ENCODE measurements at places on chromosomes 7 and 10.

GRCh38 chr10:48289501-48290238 is 15.2 kb upstream of the FRMPD2 start:
- DNase-seq, result no peak

GRCh38 chr10:10490581-10490980 is 527.1 kb upstream of the CELF2 start:
- DNase-seq, result no peak

GRCh38 chr10:129761981-129762956 is 201.8 kb downstream of the EBF3 start:
- no peak for DNase-seq

- DNase-seq, result no peak
These were observed 694.8 kb downstream of the KCNMA1 start for GRCh38 chr10:76942628-76943416.

DNA sequence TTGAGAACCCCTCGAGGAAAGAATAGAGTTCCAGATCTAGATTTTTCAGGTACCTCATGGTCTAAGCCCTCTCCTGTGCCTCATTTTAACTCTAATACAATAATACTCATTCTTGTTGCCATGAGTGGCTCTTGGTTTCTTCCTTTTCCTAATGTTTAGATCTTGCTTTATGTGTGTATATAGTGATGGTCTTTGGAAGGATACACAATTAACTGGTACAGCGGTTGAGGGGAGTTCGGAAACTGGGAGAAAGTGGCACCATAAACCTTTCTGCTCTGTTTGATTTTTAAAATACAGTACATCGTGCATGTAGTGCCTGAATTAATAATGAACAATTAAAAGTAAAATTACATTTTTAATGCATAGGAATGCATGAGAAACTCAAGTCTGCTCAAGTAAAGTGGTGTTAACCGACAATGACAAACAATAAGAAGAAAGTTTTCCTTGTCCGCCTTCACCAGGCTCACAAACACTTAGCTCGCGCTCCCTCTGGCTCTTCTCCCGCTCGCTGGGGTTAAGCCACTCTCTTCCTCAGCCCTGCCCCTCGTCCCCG is 386 bp upstream of the EIF4EBP2 start:
- no peak for DNase-seq

DNA sequence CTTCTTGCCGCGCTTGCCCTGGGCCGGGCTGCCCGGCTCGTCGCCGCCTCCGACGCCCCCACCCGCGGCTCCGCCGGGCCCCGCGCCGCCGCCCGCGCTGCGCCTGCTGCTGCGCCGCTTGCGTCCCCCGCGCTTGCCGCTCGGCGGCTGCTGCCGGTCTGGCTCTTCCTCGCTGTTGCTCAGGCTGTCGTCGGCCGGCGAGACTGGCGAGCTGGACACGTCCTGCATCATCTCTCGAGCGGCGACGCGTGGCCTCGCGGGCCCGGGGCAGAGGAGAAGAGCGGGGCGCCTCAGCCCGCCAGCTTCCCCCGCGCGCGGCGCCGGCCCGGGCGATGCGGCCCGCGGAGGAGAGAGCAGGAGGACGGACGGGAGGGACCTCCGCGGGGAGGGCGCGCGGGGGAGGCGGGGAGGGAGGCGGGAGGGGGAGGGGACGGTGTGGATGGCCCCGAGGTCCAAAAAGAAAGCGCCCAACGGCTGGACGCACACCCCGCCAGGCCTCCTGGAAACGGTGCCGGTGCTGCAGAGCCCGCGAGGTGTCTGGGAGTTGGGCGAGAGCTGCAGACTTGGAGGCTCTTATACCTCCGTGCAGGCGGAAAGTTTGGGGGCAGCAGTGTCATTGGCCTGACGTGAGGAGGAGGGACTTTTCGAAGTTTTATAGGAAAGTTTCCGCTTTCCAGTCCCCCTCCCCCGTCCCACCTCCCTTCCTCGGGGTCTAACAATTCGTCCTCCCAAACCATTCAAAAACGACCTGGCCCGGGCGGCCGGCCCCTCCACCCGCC is at the start of gene TWIST1:
TSS of gene TWIST1 (minus strand) at position 546 of the 779 bp plus-strand sequence. CDS start at position 231, 315 bp downstream.
- no peak for DNase-seq

GRCh38 chr10:26579256-26580063 is 118.0 kb upstream of the PDSS1 start:
- DNase-seq, result no peak

DNA sequence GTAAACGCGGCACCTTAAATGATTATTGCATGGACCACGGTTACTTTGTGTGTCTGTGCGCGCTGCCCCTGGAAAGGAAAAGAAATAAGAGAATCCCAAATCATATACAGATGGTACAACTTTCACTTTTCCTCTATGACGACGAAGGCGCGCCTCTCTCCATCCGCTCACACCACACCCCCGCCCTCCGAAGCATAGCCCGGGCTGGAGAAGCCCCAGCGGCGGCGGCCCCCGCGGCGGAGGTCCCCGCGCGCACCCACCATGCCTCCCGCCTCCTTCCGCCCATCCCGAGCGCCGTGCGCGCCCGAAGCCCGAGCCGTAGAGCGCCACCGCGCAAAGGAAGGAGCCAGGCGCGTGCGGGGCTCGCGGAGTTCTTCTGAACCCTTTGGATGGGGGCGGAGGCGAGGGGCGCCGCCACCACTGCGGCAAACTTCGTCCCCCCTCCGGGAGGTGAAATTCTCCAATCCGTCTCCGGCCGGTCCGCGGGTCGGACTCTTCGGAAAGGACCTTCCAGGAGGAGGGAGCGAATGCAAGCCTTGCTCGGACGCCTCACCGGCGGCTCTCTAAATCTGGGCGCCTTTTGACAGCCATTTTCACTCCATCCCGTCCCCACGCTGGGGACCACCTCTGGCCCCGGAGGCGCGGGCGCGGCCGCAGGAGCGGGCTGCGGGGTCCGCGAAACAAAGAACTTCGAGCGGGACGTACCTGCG is 588 bp downstream of the GLI3 start:
- no peak for DNase-seq

Measured in 8988T (cell line).